HL-60 (cell line): ENCODE measurements at places on chromosomes 5 and 9.

DNA sequence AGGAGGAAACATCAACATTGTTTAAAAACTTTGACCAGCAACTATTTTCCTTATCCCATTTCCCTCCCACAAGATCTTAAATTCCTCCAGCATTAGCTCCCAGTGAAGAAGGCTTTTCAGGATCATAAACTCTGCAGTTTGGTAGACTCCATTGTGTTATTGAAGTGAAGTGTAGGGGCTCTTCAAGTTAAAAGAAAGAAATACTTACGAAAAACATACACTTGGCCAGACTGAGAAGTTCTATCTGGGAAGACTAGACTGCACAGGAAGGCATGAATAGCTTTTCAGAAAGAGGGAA, 22.3 kb downstream of the LIFR start:
- DNase-seq: no peak

- no peak for DNase-seq
These were observed 13.6 kb downstream of the NNT start for GRCh38 chr5:43616535-43616934.

DNA sequence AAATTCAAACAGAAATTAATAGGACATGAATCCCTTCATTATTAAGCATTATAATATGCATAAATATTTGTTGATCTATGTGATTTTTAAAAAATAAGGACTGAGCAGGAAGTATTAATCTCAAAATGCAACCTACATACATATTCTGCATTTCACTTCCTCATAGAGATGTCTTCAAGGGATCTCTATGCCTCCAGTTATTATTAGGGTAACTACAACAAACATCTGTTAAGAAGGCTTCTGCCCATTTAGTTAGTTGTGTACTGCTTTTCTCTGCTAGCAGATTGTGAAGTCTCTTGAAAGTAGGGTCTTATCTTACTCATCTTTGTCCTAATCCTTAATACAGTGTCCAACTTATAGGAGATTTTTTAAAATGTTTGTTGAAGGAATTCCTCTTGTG, 414.1 kb downstream of the ACTL7B start:
- DNase-seq: no peak

DNA sequence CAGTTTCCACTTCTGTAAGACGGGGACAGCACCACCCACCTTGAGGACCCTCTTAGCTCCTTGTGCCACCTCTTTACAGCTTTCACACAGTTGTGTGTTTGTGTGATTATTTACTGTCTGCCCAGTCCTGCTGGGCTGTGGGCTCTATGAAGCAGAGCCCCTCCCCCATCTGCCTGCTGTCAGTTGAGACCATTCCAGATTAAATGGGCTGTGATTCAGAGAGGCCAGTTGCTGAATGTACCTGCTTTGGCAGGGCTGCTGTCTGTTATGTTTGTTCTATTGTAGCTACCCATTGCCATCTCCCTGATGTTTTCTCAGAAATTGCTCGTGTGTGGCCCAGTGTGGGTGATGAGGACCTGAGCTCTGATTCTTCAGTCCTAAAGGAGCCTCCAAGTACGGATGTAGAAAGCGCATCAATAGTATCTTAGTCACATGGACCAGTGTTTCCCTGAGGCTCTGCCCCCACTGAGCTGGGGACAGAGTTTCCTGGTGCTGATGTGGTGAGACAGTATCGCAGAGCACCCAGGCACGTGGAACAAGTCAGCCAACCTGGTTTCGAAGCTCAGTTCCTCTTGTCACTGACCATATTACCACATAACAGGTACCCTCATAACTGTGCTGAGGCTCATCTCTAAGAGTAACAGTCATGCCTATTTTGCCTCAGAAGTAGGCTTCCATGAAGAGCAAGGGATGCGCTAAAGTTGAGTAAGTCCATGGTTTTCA, 3.7 kb downstream of the ANGPTL2 start:
- peak; percentile 8 for DNase-seq

DNA sequence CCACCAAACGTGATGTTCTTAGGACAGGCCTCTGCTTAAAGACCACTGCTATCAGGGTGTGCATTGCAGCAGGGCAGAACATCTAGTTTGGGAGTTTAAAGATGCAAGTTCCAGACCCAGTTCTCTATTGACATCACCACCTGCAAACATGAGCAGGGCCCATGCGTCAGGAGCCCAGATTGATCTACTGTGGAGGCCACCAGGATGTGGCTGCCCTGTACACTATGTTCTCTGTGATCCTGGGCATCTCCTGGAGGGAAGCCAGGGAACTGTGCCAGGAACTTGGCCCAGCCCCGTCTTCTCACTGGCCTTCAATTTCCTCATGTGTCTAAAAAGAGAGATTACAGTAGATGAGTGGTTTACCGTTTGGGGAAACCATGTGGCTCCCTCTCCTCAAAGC, 87.1 kb downstream of the PDE6A start:
- no peak for DNase-seq

DNA sequence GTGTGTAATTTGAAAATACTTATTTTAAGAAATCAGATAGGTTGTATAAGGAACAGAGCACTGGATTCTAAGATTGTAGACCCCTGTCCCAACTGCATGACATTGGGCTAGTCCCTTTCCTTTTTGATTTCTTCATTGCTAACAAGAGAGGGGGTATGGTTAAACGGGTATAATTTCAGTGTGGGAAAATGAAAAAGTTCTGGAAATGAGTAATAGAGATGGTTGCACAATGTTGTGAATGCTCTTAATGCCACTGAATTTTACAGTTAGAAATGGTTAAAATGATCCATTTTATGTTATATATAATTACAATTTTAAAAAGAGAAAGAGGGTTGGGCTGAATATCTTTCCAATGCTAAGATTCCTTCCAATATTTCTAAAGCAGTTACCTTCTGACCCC, 103.3 kb upstream of the LHFPL2 start:
- DNase-seq: no peak

DNA sequence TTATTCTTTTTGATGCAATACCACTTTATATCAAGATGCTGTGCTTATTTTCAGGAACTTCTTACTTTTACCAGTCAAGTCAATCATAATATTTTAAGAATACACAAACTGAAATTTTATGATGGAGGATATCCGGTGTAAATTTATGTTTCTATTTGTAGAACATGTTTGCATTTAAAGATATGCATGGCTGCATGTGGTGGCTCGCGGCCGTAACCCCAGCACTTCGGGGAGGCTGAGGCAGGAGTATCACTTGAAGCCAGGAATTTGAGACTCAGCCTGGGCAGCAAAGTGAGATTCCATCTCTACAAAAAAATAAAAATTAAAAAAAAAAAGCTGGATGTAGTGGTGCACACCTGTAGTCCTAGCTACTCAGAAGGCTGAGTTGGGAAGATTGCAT, 73.5 kb upstream of the ALDH1A1 start:
- DNase-seq: no peak

DNA sequence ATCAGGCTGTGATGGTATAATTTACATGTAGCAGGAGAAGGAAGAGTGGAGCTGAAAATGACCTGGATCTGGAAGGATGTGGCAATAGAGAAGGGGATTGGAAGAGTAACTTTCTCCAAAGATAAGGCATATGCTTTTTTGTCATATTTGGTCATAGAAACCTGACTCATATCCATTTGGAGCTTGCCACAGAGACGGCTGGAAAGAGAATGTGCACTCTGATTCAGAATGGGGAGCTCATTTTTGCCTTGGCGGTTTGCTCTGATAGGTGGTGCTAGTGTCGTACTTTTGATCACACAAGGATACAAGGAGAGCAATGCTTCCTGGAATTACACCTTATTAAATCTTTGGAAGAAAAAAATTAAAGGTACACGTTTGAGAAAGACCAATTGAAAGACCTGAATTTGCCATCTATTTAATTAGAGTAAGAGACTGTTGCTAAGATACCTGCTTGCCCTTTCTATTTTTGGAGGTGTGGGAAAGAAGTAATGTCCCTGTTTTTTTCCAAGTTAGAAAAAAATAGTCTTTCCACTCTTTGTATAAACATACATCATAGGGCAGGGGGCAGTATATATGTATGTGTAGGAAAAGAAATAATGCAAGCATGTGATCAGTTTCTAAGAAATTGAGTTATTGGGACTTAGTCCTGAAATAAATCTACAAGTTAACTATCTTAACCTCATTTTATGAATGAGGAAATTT, 5.4 kb downstream of the LSM11 start:
- no peak for DNase-seq

- DNase-seq: no peak
These were observed at the start of gene TEK for GRCh38 chr9:27108981-27109541. Gene TEK (plus strand): TSS chr9:27109225. CDS start chr9:27109591, 366 bp downstream.

DNA sequence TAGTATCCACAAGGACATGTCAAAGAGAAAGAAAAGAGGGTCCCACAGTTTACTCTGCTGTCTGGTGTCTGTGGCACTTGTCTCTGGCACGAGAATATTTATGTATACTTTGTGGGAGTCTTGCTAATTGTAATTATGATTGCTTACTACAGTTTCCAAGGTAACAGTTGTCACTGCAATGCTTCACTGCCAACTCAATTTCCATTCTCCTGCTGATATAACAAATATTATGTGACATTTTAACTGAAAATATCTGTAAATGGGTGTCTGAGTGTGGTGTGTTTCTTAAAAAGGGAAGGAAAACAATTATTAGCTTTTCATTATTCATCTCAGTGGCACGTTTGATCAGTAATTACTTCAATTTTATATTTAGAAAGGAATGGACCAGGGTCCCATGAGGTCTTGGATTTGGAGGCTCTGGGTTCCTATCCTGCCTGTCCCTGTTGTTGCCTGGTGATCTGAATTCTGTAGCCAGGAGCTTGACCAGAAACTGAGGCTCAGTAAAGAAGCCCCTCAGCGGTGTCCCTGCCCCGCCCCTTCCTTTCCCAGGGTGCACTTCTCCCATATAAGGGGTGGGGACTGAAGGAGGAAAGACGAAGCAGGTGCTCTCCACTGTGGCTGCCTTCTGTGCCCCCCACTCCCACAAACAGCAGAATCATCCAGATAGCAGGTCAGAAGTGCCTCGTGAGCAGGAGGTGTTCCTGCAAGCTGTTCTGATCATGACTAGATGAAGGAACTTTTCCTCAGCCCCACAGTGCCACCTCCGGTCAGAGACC, 137.3 kb upstream of the KIF2A start:
- no peak for DNase-seq

- no peak for DNase-seq
These were observed 47.3 kb downstream of the S1PR3 start for GRCh38 chr9:89038382-89039103.

DNA sequence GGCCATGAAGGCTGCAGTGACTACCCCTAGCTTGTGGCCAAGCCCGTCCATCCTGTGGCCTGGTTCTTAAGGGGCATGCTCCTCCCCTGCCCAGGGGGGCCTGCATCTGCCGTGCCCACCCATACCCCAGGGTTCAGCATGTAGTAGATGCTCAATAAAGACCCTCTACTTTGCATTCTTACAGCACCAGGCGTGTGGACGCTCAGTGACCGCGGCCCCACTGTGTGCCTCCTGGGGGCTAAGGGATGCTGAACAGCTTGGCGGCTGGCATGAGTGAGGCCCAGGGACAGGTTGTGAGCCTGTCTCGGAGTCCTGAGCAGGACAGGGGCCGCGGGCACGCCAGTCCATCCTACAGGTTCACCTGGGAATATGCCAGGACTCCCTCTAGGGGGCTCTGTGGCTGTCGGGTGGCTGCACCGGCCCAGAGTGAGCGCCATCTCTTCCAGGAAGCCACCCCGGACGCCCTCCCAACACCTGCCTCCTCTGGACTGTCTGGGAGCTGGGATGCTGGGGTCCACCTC, 9.1 kb downstream of the NOTCH1 start:
- no peak for DNase-seq

DNA sequence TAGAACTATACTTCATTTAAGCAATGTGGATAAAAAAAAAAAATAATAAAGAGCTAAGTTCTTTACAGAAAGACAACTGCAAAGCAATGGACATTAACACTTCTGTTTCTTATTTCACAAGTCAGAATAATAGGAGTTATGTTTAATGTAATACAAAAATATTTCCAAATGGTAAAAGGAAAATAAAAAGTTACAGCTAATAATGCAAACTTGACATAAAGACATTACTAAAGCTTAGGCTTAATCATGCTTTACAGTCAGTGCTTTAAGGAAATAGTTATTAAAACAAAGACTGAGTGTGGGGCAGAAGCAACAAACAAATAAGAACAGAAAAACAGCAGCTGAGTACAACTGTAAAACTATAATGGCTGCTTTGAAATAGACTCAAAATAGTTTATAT, 56.7 kb downstream of the ZFR start:
- no peak for DNase-seq

GRCh38 chr9:76608575-76609273, 149.7 kb downstream of the GCNT1 start:
- DNase-seq: no peak

DNA sequence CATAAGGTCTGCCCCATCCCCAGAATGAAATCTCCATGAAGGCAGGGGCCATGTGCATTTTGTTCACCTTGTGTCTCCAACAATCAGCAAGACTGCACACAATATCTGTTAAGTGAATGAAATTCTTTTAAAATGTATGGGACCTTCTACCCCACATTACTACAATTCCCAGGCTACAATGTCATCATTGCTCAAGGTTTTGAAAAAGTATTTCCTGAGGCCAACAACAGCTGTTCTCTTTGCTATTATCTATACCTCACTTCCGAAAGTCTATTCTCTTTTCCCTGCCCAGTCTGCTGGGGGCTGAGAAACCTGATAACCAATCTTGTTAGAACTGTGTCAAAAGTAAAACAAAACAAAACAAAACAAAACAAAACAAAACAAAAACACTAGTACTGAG, 29.2 kb downstream of the HOMER1 start:
- no peak for DNase-seq

DNA sequence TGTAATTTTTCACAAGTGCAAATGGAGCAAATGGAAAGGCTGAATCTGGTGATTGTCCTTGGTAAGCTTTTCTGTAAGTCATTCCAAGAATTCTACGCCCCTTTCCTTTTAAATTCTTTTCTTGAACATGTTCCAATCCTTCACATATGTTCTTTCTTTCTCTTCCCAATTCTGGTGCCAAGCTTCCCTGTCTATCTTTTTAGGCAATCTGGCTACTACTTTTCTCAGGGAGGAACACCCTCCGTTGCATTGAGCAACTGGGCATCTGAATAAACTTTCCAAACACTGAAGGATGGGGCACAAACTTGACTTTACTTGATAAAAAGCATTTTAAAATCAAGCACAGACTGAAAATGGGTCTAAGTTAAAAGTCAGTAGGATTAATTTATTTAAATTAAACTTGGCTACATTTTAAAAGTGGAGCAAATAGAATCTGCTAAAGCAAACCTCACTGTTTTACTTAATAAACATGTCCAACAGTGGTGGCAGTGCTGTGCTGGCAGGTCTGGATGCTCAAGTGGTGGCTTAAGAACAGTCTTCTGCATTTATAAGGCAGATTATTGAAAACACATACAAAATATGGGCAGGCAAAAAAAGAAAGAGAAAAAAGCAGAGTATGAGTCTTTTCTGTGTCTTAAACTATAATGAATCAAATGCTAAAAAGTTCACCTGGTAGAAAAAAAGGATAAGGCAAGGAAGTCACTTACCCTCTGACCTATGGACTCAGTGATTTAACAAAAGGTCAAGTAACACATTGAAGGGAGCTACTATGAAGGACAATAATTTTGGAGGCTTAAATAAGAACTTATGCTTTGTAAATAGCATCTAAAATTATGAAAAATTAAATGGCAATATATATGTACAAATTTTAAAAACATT, 5.4 kb downstream of the ELL2 start:
- no peak for DNase-seq
